Muscle of arm (tissue), 14 donors: ENCODE measurements at places on chromosomes 12 and 14. TPM values are rescaled to one million over a fixed set of nuclear protein-coding genes. Genes with fewer than 3 reads are reported as not detected.
A peak's percentile ranks its signal among the peaks of the same experiment; 100 is the strongest.

- DNase-seq, result no peak
Observed at GRCh38 chr12:124523071-124523470, 44.3 kb downstream of the NCOR2 start.

DNA sequence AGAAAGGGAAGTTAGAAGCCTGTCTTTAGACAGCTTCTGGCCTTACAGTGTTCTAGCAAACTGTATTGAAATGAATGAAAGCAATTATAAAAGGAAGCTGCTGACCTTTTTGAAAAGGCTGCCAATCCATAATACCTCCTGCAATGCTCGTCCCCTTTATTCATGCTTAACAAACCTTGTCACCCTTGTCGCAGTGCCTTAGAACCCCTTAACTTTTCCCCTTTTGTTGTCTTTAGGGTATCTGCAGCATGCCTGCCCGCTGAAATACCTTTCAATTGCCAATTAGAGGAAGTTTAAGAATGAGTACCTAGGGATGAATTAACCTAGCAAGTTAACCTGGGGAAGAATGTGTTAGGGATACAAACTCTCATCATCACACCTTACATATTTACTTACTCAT lies 731.2 kb downstream of the RERGL start:
- DNase-seq, result no peak

- no peak for DNase-seq
Observed at GRCh38 chr14:65297744-65298143, 114.8 kb upstream of the FUT8 start.

GRCh38 chr14:77965919-77966435 lies 166.1 kb downstream of the ADCK1 start:
- DNase-seq, result no peak

DNA sequence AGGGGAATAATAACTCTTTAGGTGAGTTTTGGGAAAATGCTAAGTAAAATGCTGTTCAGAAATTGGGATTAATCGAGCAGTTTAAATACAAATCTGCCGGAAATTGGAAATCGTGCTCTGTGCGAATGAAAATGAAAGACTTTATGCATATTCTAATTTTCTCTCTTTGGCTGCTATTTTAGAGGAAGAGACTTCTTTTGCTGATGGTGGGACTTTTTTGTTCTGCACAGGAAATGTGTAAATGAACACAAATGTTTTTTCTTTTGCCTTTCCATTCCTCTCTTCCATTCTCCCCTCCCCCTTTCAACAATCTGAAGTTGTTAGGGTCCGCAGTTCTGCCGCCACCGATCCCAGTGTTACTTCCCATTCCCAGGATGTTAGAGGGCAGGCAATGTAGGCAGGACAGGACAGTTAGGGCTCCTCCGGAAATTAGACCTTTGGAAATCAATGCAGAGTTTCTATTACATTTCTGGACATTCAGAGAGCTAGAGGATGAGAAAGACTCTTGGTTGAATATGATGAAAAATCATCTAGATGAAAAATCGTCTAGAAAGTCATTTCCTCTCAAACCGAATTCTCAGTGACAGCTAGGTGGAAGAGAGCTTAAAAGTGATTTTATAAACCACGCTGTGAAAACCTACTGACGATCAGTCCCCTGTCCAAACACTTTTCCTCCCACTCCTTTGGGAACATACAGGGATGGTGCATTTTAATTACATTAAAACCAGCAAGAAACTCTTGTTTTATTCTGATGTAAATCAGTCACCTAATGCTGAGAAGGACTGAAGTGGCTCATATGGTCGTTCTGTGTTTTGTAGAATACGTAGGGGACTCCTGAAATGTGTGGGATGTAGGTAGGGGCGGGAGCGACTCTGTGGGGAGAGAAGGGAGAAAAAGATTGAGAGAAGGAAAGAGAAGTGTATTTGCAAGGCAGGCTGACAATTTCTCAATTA lies 17.8 kb downstream of the FOXG1 start:
- no peak for DNase-seq

DNA sequence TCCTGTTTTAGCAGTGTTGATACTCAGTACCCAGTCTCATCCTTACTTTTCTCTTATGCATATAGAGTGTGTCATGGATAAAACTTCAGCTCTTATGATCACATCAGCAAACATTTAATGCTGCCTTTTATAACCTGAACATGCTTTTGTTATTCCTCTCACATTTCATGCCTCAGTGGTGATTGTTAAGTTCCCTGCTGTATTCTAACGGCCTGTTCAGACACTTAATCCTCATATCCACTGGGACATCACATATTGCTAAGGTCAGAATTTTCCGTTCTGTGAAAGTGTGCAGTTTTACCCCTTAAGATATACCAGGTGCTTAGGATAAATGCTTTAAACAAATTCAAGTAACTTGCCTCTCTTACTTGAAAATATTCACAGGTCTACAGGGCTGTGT lies 268.7 kb upstream of the SEL1L start:
- no peak for DNase-seq

DNA sequence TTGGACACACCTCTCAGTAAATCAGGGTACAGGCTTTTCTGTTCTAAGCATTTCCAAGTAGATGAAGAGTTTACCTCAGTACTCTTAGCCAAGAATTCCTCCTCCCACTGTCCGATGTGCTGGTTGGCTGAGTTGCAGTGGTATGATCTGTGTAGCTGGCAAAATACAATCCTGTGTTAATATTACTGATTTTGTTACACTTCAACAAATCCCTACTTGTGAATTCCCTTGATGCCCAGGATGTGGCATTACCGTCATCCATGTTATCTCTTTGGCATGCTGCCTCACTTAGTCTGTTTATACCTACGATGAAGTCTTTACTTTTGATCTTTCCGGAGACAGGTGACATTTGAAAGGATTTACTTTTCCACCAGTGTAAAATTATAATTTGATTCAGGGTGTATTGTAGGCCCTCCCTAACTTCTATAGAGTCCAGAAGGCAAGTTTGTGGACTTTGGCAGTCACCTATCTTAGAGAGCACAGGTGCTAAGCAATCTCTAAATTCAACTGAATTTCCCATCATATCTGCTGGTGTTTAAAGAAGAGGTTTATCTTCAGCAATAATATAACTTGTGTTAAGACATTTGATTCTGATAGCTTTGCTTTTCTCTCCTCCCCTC lies 10.1 kb downstream of the CCDC196 start:
- no peak for DNase-seq

DNA sequence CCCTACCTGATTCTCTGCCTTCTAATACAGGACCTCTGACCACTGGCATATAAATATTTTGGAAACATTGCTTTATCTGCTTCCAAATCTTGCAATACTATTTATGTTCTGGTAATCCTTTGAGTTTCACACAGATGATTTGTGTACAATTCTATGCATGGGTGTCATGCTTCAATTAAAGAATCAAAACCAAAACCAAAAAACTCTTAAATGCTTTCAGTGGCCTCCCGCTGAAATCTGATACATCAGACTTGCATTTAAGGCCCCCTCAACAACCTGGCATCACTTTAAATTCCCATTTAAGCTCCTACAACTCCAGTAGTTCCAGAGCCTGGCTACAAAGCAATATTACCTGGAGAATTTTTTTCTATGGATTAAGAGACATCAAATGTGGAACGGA lies 221.7 kb upstream of the NAV3 start:
- no peak for DNase-seq

- no peak for DNase-seq
Observed at GRCh38 chr14:69901113-69901951, 22.1 kb downstream of the SMOC1 start.

DNA sequence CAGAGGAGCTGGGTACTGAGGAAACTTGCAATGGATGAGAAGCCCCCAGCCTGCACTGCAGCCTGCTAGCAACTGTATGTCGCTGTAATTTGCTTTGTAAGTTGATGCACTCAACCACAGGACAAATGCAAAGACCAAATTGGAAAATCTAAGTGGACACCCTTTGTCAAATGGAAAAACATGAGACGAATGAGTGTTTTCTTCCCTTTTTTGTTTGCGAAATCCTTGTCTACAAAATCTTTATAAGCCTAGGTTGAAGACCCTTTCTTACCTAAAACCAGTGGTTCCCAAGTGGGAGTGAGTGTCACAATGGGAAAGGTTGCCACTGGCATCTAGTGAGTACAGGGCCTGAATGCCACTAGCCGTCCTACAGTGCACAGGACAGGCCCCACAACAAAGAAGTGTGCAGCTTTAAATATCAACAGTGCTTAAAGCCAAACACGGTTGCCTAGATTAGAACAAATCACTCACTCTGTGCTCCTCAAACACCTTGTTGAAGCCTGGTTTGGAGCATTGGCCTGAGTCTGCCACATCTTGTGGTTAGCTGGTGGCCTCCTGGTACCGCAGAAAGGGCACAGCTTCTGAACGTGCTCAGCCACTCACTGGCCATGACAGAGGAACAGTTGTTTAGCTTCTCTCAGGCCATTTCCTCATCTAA lies 7.6 kb upstream of the VASH1 start:
- DNase-seq, result no peak

DNA sequence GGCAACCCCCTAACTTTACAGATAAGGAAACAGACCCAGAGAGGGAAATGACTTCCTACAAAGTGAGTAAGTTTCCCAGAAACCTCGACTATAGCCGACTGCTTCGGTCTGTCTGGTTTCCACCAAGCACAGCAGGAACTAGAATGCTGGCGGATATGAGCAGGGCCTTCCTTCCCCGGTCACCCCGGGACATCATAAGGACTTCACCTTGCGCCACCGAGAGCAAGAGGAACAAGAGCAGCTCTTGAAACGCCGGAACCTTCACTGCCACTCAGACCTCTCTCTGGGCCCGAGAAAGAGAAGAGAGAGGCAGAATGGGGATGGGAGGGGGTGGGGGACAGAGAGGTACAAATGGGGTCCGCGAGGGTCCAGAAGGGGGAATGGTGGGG lies 29.4 kb upstream of the GPR68 start:
- DNase-seq, result no peak

- no peak for DNase-seq
Observed at GRCh38 chr12:129651951-129652350, 251.9 kb downstream of the TMEM132D start.

GRCh38 chr12:120654656-120655055 lies 14.2 kb downstream of the CABP1 start:
- no peak for DNase-seq

- no peak for DNase-seq
Observed at GRCh38 chr14:72563676-72564075, 330.2 kb downstream of the DPF3 start.

DNA sequence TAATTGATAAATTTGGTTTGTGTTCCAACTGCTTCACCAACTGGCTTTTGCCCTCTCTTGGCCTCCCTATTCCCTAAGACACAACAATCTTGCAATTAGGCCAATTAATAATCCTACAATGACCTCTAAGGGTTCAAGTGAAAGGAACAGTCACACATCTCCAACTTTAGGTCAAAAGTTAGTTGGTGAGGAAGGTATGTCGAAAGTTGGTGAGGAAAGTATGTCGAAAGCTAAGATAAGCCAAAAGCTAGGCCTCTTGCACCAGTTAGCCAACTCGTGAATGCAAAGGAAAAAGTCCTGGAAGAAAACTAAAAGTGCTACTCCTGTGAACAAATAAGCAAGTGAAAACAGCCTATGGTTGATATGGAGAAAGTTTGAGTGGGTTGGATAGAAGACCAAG lies 32.6 kb downstream of the EGLN3 start:
- DNase-seq, result no peak

DNA sequence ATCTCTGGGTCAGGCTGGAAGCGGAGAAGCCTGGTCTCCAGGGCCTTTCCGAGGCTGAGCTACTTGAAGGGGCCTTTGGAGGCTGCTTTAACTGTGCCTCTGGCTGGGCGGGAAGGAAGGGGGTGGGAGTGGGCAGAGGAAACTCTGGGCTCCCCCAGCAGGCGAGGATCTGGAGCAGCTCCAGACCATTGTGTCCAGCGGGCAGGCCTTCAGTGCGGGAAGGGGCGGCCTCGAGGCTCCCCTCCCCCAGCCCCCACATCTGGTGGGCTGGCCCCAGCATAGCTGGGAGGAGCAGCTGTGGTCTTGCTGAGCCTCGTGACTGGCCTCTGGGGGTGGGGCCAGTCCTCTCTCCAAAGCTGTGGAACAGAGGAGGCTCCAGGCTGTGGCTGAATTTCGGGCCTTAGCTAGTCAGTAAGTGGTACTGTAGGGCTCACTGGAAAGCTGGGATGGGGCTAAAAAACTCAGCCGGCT lies 3.4 kb downstream of the TAMALIN start:
- peak; percentile 93 for DNase-seq

GRCh38 chr12:76272287-76272686 lies 75.9 kb downstream of the BBS10 start:
- DNase-seq, result no peak

DNA sequence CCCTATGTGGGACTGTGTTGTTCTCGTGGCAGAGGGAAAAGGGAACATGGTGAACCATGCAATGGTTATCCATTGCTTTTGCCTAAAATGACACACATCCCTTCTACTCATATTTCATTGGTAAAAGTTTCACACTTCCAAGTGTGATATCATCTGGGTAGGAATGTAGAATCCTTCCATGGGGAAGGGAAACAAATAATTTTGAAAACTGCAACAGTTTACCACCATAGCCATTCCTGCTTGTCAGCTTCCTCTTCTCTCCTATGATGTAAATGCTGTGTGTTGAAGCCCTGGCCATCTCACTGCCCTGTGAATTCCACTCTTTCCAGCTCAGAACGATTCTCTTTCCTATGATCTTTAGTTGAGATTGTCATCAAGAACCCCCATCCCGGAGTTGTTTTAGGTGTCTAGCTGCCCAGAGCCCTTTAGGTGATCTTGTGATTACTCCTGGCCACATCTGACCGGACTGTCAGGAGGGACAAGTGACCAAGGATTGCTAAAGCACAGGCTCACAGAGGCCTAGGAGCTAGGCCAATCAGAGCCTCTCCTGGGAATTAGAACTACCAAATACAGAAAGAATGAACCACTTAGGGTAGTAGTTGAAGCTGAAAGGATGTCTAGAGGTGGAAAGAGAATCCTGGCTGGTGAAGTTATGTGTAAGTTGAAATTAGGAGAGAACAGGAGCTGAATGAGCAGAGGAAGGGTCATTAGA lies 84.6 kb downstream of the VCPKMT start:
- no peak for DNase-seq

GRCh38 chr12:89935850-89936249 lies 227.2 kb upstream of the ATP2B1 start:
- DNase-seq, result no peak

DNA sequence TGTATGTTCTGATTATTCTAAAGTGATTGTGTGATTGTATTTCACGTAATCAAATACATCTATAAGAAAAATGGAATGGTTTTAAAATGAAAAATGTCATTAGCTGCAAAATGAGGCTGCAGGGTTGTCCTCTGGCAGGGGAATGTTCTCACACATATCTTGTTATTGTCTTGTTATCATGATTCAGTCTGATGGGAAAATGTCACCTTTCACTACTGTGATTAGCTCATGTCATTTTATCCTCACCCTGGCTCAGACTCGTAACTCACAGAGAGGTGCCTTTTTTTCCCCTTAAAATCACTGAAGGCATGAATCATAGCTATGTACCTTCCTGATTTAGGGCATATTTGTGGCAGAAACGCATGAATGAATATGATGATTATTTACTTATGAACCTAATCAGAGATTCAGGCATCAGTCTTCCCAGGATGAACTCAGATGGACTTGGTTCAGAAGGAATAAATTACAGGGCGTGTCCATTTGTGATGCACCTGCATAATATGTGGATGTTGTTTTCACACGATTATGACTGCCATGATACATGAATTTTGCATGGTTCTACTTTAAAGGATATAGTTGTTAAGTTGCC lies 1339.2 kb downstream of the AACS start:
- no peak for DNase-seq

The CMA1 gene
- polyA plus RNA-seq, result not detected

The CLEC1B gene
- polyA plus RNA-seq, result not detected

The OR4E2 gene
- not detected for polyA plus RNA-seq

The MGAT4C gene
- polyA plus RNA-seq, result 0.95 TPM

The ZC2HC1C gene
- 0.38 TPM for polyA plus RNA-seq

The VWF gene
- polyA plus RNA-seq, result not detected

The PLEKHD1 gene
- 0.92 TPM for polyA plus RNA-seq

The KRT85 gene
- polyA plus RNA-seq, result not detected

The NAV3 gene
- polyA plus RNA-seq, result 19.4 TPM

The NANOG gene
- 0.41 TPM for polyA plus RNA-seq

The AMIGO2 gene
- polyA plus RNA-seq, result 2.1 TPM

The JDP2 gene
- 41.0 TPM for polyA plus RNA-seq
